ENCODE measurements at places on chromosomes 16 and 17.

DNA sequence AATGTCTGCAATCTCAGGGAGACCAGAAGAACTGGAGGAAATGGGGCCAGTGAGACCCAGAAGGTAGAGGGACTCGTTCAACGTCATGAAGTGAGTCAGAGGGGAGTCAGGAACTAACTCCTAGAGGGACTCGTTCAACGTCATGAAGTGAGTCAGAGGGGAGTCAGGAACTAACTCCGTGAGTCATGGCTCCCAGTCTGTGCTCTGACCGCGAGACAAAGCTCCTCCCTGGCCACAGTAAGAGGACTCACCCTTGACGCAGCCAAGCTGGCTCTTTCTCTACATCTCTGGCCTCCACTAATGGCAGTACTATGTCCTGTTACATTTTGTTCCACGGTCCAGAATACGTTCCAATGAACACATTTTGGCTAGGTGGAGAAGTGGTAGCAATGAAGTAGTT lies 902.5 kb downstream of the KCNJ2 start:
- no peak for DNase-seq

GRCh38 chr17:7330638-7331015 lies 1.5 kb upstream of the NEURL4 start:
- DNase-seq, result no peak

DNA sequence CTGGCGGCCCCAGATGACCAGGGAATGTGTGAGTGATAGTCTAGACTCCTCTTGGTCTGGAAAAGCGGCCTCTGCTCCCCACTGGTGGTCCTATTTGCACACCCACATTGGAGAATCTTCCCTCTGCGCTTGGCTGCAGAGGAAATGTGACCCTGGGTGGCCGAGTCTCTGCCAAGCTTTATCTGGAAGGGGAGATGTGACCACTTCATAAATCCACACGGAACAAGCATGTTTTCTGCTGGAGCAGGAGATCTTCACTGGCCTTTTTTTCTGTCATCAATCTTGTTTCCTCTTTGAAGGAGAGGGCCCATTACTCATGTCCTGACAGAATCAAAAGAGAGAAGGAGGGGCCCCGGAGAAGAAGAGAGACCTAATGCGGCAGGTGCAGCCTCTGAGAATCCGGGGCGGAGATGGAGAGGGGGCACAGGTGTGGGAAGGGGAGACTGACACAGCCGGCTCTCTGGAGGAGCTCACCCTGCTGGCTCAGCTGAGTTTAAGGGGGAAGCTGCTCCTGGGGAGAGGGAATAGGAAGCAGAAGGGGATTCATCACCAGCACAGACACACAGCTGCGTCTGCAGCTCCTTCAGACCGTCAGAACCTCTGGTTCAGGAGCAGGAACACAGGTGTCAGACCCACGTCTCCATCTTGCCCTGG lies 116.3 kb downstream of the SOX9 start:
- no peak for DNase-seq

DNA sequence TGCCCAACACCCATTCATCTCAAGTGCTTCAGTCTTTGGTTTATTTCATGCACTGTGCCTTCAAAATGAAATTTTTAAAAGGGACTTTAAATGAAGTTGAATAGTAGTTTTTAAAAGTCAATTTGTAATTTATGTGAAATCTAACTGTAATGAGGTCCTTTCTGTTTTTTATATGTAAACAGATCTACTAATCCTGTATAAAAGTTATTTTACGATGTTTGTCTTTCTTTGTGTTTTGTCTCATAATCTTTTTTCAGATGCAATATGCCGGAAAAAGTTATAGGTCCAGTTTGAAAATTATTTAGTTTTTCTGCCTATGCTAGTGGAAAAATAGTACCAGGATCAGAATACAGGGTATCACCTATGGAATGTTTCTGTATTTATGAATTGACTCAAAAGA lies 8.7 kb upstream of the GOSR1 start:
- DNase-seq, result no peak

GRCh38 chr17:48409607-48410006 lies 20.4 kb downstream of the SKAP1 start:
- no peak for DNase-seq

DNA sequence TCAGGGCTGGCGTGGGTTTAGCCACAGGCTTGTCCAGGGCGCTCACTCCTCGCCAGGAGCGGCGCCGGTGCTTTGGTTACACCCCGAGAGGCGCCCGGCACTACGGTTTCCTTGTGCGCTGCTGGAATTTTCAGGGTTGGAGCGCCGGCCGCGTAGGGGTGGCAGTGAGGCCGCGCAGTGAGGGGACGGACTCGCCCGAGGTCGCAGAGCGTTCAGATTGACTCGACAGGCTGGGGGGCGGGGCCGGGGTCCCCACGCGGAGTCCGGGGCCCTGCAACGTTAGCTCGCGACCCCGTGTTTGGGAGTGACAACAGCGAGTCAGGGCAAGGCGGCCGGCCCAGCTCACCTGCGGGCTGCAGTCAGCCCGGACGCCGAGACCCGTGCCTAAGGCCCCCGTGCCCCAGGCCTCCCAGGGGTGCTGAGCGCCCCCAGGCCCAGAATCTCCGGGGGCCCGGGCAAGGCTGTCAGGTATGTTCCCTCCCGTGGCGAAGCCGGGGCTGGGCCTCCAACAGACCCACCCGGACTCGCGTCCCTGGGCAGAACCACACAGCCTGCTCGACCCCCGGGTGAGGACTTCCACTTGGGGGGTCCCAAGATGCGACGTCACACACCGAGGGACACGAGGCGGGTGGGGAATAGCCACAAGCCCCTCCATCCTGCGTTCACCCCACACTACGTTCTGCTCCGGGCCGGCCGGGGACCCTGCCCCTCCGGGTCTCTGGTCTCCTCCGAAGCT lies 1.3 kb upstream of the ACTG1 start:
- DNase-seq, result peak; percentile 22

DNA sequence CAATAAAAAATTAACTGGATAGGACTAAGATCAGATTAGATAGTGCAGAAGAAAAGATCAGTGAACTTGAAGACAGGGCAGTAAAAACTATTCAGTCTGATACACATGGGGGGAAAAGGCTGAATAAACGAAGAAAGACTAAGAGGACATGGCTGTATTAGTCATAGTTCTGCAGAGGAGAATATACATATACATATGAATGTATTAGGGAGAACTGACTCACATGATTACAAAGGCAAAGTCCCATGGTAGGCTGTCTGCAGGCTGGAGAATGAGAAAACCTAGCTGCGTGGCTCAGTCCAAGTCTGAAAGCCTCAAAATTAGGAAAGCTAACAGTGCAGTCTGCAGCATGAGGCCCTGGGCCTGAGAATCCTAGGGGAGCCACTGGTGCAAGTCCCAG lies 98.2 kb upstream of the GNAO1 start:
- no peak for DNase-seq

- no peak for DNase-seq
Observed at GRCh38 chr17:55533608-55534007, 22.4 kb upstream of the SMIM36 start.

DNA sequence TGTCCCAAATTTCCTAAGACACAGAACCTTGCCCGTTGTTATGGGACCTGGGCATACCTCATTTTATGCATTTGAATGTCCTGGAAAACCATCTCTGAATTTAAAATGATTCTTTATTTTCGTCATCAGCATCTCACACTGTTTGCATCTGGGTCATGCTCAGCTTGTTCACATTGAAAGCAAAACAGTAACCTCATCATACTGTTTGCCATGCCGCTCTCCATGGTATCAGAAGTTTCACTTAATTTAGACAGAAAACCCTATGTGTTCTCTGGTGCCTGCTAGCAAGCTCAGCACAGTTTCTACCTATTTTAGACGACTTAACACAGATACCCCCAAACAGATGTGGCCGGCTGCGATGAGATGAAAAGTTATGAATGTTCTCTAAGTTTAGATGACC lies 292.1 kb downstream of the SNX29 start:
- DNase-seq, result no peak

DNA sequence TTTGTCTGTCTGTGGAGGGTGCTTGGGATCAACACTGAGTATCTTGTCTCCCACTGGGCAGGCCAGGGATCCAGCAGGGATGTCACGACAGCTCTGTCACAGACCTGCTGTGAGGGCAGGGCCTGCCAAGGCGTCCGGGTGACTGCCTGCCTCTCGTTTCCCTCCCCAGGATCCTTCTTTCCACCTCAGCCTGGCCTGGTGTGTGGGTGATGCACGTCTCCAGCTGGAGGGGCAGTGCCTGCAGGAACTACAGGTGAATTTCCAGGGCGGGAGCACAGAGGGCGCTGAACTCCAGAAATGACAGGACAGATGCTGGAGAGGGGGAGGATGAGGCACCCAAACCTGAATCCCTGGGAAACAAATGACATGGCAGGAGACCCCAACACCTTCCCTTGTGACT lies 6.8 kb upstream of the MMP15 start:
- no peak for DNase-seq

- DNase-seq, result no peak
Observed at GRCh38 chr17:3755335-3756030, 31.8 kb downstream of the HASPIN start.

DNA sequence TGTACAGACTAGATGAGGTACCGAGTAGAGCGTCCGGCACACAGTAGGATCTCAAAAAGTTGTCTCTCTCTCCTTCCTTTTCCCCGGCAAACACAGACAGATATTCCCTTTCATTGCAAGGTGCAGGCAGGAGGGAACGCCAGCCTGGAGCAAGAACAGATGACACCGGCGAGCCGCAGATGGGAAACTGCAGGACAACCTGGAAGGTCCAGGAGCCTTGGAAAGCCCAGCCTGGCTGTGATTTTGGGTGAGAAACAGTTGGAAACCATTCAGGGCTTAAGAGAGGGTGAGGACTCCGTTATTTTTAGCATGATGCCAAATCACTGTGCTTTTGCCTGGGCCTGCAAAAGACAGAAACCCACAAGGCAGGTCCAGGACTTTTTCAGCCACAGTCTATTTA lies 7.3 kb downstream of the CDH11 start:
- no peak for DNase-seq

DNA sequence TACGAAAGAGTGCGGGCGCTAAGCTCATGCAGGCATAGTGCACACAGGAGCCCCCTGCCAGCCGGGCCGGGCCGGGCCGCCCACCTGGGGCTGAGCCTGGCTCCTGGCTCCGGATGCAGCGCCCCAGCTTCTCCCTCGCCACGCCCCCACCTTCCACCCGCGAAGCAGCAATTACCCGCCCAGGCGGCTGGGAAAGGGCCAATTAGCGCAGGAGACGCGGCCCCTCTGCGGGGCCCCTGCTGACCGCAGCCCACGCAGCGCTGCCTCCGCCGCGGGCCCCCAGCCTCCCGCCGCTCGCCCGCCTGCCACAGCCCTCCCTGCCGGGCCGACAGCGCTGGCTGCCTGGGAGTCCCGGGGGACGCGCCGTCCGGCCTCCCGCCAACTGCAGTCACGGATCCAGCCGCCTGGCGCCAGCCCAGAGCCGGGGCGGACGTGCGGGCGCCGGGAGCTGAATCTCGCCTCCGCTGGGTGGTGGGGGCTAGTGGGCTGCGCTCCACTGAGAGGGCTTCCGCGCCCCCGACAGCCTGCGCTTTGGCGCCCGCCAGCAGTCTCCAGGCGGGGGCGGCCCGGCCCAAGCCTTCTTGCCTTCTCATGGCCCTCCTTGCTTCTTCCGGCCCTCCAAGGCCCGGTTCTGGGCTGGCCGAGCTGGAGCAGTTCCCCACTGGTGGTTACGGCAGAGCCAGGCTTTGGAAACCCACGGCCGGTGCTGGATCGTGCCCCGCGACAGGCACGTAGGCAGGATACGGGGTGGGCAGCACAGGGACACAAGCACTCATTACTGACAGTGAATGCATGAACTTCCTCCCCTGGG lies 14.9 kb upstream of the CBFB start:
- DNase-seq, result peak; percentile 62

DNA sequence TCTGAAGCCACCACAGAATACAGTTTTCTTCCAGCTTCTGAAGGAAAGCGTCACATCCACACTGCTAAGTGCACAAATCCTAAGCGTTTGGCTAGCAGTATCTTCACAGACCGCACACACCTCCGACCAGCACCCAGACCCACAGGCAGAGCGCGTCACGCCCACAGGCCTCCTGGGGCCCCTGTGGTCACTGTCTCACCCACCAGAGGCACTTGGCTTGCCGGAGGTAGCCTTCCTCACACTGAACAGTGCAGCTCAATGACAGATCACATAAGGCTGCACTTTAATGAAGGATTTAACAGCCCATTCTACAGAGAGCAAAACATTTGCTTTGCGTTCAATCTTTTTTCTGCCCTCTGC lies 21.2 kb downstream of the SPHK1 start:
- DNase-seq, result no peak

GRCh38 chr17:73112246-73112645 lies 19.8 kb upstream of the SLC39A11 start:
- DNase-seq, result no peak

DNA sequence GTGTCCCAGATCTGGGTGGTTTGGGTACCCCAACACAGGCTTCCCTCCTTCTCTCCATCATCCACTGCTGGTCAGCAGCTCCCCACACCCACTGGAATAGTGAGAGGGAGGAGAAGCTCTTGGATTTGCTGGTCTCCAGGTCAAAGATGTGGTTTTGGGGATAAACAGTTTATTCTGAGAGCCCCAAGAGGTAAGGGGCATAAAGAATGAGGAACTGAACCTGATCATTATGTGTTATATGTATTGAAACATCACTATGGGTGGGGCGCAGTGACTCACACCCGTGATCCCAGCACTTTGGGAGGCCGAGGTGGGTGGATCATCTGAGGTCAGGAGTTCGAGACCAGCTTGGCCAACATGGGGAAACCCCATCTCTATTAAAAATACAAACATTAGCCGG lies 3.9 kb downstream of the DPEP2 start:
- DNase-seq, result no peak

- no peak for DNase-seq
Observed at GRCh38 chr16:20956319-20956718, 55.7 kb downstream of the LYRM1 start.

DNA sequence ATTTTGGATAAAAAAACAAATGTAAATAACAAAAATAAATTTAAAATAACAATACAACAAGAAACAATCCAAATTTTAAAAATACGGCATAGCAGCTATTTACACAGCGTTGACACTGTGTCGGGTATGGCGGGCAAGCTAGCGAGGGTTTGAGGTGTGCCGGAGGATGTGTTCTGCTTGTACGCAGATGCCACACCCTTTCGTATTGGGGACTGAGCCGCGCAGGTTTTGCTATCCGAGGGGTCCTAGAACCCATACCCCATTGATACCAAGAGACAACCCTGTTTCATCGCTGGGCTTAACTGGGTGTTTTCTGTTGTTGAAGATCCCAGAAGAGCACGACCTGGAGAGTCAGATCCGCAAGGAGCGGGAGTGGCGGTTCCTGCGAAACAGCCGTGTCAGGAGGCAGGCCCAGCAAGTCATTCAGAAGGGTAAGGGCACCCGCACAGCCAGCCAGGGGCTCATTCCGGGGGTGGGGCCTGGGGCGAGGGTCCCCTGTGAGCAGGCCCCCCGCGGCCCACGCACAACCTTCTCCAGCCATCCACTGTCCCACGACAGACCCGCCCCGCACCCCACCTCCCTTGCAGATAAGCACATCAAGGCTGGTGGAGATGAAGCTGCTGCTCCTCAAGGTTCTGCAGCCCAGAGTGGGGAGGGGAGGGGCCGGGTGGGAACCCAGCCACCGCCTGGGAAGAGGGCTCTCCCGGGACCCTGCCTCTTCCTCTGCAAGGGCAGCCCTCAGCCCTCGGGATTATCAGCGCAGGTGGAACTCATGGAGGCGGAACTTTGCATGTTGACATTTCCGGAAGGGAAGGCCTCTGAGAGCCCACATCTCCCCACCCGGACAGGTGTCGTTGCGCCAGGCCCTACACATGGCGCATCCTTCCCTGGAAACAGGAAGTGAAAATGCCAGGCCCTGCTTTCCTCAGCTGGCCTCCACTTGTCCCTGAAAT lies 51.2 kb upstream of the CHMP6 start:
- DNase-seq, result no peak

GRCh38 chr17:68424861-68425260 lies 32.4 kb downstream of the WIPI1 start:
- DNase-seq, result no peak

- DNase-seq, result no peak
Observed at GRCh38 chr17:64356304-64356686, 34.4 kb downstream of the PECAM1 start.

All from activated CD4-positive, alpha-beta T cell treated with anti-CD3 and anti-CD28 coated beads, Interleukin-2, amount 50 U/mL, for 1 hour (primary cell).